Pulmonary artery endothelial cell (primary cell): ENCODE measurements at places on chromosomes 2 and 18. TPM values are rescaled to one million over a fixed set of nuclear protein-coding genes. Genes with fewer than 3 reads are reported as not detected.

Gene IGFBP5
- total RNA-seq = 0.20 and 0.49 TPM in 2 replicates

Gene NMUR1
- not detected in 2 replicates for total RNA-seq

Gene GREB1L
- 0.20 and 0.67 TPM in 2 replicates for total RNA-seq

Gene HOXD12
- total RNA-seq = not detected in 2 replicates

Gene NGEF
- 0.14 and 3.2 TPM in 2 replicates for total RNA-seq

Gene KCNE4
- not detected in 2 replicates for total RNA-seq

Gene TGFA
- total RNA-seq = 0.26 and 0.32 TPM in 2 replicates
